ENCODE measurements at places on chromosomes 3 and 15.

DNA sequence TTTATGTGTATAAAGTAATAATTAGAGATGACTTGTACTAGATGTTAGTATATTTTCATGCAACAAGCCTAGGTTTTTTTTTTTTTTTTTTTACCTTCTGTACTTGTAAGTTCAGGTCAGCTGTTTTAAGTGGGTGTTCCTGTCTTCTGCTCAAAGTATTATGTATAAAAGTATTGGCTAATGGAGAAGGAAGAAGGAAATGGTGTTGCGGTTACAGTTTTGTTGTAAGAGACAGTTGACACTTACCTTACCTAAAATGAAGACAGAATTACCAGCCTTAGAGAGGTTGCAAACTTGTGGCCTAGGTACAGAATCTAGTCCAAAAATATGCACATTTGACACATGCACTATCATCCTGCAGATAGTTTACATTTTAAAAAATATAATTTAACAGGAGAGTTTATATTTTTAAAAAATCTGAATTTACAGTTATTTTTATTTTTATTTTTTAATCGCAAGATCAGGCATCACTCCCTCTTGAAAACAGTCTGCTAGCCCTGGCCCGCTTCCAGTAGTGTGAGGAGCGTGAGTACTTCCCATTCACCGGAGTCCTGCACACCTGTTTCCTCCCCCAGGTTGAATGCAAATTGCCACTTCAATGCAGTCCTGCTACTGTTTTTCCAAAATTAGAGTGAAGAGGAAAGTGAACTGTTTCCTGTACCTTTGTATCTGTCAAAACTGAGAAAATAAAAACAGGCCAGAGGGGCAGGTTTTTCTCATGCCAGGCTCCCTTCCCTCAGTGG is 224.3 kb upstream of the SOX2 start:
- DNase-seq: no peak

DNA sequence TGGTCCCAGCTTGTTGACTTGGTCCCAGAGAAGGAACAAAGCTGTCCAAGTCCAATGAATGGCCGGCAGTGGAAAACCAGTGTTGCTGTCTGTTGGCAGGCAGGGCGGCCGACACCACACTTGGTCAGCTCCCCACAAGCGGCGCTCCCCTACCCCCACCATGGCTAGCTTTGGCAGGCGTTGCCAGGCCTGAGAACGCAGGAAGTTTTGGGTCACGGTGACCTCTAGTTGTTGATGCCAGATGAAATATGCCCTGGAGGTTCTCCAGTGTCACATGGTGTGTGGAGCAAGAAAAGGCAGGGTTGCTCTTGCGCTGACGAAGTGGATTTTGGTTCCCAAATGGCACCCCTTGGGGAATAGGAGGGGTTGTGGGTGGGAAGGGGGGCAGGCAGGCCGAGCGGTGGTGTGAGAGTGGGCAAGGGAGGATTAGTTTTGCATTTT is 72.7 kb upstream of the TPRG1 start:
- no peak for DNase-seq

GRCh38 chr3:112755845-112756613 is 90.6 kb downstream of the CD200R1L start:
- DNase-seq: no peak

GRCh38 chr3:167958141-167958540 is 137.6 kb downstream of the GOLIM4 start:
- DNase-seq: no peak

DNA sequence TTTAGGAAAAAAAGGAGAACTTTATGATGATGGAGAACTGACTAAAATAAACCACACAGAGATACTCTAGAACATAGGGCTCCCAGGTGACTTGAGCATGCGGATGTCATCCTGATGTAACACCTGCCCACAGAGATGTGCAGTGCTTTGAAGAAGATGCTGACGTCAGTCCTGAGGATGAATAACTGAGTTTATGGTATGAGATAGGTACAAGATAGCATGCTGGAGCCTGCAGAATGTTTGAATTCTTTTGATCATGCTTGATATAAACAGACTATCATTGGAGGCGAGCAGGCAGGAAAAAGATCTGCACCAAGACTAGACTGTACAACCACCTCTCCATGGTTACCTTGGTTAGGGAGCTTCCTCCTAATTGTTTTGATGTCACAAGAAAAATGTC is 12.4 kb downstream of the CCR4 start:
- no peak for DNase-seq

GRCh38 chr15:56929933-56930332 is 11.5 kb downstream of the TCF12 start:
- DNase-seq: no peak

DNA sequence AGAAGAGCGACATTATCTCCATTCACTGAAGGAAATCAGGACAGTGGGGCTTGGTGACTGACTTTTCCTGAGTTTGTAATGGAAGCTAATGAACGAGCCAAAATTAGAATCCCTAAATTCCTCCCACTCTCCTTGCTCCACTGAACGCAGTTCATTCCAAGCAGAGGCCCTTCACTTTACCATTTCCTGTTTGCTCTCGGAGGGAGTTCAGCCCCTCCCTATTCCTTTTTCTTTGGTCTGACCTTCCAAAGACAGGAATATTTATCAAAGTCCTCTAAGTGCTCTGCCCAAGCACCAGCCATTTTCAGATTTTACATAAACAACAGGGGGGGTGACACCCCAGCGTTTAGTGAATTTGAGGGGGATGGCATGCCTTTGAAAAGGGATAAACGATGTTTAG is 24.0 kb upstream of the PTPRG start:
- no peak for DNase-seq

DNA sequence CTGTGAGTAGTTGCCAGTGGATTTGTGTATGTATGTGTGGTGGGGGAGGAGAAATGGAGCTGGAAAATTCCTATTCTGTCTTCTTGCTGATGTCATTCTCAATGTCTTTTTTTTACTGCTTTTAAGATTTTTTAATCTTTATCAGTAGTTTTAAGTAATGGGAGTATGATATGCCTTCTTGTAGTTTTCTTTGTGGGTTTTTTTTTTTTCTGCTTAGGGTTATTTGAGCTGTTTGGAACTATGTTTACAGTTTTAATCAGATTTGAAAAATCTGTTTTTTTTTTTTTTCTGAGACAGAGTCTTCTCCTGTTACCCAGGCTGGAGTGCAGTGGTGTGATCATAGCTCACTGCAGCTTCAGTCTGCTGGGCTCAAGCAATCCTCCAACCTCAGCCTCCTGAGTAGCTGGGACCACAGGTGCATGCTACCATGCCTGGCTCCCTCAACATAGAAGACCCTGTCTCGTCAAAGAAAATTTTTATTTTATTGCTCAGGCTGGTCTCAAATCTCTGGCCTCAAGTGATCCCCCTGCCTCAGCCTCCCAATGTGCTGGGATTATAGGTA is 37.1 kb downstream of the RPL39L start:
- DNase-seq: no peak

All from NCI-H524 (cell line).